GM20000 (cell line): ENCODE measurements at places on chromosomes 4 and X.
A peak's percentile ranks its signal among the peaks of the same experiment; 100 is the strongest.

- DNase-seq: peak; percentile 63
Measured at GRCh38 chrX:69285881-69286564, 120.8 kb upstream of the PJA1 start.

- no peak for DNase-seq
Measured at GRCh38 chrX:96979766-96980165, 96.1 kb downstream of the RPA4 start.

GRCh38 chrX:66008328-66008970, 31.4 kb downstream of the VSIG4 start:
- DNase-seq: no peak

DNA sequence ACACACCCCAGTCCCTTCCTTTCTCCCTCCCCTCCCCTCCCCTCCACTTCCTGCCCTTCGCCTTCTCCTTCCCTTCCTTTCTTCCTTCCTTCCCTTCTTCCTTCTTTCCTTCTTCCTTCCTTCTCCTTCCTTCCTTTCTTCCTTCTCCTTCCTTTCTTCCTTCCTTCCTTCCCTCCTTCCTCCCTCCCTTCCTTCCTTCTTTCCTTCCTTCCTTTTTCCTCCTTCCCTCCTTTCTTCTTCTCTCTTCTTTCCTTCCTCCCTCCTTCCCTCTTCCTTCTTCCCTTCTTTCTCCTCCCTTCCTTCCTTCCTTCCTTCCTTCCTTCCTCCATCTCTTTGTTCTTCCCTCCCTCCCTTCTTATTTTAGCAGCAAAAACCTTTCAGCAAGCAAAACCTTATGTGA, 162.1 kb downstream of the EFNB1 start:
- no peak for DNase-seq

DNA sequence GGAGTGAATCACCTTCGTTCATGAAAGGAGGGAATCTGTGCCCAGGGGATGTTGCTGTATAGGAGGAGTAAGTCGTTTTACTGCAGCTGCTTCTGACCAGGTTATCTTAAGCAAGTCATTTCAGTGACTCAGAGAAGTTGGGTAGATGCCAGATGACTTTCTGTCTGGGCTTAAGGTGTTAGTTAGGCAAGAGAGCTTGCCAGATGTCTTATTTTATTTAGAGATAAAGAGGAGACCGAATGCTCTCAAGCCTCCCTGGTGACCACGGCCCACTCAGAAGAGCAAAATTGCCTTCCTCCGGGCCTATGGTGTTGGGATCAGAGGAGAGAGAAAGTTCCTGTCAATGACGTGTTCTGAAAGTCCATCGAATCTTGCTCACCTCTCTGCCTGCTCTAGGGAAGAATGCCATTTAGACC, 16.3 kb upstream of the ZNF827 start:
- DNase-seq: no peak

DNA sequence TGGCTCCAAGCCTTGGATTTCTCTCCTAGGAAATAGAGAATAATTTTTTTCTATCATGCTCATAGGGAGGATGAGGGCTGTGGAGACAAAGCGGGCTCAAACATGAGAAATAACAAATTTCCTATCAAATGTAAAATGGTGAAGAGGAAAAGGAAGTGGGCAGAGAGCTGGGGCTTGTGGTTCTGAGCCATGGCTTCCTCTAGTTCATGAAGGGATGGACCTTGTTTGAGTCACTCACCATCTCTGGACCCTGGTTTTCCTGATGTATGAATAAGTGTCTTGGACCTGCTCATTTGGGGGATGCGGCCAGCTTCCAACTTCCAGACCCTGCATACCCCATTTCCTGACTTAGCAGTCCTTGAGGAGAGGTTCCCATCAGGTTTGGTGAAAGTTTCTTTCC, 63.0 kb downstream of the MSX1 start:
- no peak for DNase-seq
